ENCODE measurements at places on chromosomes 1 and 21.

DNA sequence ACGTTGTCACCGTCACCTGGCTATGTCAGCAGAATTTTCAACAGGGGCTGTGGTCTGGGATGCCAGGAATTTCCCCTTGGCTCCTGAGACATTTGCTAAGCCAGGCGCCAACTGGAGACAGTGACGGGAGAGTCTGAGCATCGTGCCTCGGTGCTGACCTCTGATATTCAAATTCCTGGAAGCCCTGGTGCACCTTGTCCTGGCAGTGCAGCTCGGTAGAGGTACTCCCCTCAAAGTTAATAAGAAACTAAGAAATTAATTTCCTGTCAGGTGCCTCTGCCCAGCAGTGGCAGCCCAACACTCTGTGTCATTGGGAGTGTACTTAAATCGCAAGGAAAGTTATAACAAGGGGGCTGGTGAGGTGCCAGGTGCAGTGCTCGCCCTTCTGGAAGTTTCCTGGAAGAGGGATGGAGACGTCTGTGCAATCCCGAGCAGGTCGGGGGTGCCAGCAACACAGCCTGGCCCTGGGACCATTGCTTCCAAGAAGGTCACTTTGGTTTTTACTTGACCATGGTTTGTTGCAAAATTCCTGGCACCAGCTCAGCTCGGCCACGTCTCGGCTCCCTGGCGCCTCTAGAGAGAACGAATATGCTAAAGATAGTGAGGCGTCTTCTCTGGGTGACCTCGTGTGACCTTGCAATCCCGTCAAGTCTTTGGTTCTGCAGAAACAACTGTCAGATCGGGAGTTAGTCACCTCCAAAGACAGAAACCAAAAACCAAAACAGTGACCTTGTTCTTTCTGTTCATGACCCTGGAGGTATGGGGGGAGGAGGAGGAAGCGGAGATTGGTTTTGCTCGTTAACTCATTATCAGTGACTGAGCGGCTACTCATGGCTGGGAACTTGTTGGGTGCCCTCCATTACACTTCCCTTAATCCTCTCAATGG is 149.5 kb upstream of the VAMP3 start:
- DNase-seq: no peak

DNA sequence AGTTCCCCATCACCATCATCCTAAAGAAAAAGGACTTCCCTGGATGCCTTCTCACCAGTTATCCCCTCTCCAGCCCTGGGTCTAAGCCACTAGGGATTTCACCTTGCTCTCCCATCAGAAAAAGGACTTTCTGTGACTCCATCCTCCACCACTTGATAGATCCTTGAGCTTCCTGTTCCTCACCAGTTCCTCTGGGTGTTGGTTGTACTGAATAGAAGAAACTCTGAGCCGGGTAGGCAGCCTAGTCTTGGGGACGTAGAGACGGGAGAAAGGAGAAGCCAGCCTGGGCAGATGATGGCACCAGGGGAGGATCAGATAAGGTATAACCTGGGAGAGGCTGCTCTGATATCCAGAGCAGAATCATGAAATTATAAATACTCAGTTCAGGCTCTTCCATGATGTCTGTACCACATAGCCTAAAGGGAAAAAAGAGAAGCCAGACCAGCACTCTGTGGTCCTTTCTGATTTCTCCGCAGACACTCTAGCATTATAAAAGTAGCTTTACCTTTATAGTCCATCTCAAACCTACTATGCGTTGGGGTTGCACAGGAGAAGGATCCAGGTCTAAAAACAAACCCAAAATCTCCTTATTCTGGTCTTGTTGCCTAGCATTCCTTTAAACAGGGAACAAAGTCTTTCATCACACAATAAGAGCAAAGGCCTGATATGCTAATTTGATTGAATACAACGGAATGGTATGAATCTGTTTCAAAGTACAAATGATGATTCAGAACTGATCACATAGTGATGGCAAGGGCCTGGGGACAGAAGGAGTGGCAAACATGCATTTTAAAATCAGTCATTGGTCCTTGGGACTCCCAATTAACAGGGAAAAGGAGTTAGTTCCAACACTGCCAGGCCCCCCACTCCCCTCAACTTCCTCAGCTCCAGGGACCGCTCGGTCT is 1.2 kb upstream of the CD34 start:
- no peak for DNase-seq

- DNase-seq: no peak
Measured at GRCh38 chr1:162412002-162412401, at the start of gene SH2D1B. Gene SH2D1B (minus strand): TSS chr1:162412136. CDS start chr1:162412016, 120 bp downstream.

DNA sequence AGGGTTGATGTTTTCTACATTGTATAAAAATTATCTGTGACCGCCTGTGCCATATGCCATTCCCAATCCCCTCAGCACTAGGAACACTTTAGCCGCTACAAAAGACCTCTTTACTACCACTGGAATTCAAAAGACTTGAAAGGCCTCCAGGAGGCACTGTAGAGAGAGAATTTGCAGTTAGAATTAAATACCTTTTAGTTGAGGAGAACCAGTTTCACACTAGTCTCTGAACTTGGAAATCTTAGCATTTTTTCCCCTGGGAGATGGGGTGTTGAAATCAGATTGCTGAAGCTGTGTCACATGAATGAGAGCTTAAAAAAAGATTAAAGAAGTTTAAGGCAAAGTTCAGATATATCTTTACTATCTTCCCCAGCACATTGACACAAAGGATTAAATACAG is 291.0 kb downstream of the ADGRL2 start:
- no peak for DNase-seq

DNA sequence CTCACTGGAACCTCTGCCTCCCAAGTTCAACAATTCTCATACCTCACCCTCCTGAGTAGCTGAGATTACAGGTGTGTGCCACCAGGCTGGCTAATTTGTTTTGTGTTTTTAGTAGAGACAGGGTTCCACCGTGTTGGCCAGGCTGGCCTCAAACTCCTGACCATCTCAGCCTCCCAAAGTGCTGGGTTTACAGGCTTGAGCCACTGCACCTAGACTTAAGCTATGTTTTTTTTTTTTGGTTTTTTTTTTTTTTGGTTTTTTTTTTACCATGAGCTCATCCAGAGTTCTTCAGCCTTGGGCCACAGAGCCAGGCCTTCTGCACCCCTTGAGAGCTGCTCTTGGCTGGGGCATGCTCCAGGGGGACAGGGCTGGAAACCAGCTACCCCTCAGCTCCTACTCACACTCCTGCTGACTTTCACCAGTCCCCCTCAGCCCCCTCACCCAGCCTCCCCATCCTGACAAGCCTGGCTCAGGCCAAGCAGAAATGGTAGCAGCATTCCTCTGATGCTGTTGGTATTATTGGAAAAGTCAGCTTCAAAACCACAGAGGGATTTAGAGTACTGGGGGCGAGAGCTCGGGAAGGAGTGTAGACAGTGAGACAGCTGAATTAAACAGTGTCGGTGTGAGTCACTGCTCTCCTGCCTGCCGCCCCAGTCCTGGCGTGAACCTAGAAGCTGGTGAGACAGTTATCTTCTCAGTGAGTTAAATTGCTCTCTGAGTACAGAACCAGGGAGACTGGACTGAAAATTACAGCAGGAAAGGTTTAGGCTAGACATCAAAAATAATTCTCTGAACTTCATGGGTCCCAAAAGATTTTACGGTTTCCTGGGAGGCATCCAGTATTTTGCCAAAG is 63.7 kb downstream of the NAV1 start:
- no peak for DNase-seq

DNA sequence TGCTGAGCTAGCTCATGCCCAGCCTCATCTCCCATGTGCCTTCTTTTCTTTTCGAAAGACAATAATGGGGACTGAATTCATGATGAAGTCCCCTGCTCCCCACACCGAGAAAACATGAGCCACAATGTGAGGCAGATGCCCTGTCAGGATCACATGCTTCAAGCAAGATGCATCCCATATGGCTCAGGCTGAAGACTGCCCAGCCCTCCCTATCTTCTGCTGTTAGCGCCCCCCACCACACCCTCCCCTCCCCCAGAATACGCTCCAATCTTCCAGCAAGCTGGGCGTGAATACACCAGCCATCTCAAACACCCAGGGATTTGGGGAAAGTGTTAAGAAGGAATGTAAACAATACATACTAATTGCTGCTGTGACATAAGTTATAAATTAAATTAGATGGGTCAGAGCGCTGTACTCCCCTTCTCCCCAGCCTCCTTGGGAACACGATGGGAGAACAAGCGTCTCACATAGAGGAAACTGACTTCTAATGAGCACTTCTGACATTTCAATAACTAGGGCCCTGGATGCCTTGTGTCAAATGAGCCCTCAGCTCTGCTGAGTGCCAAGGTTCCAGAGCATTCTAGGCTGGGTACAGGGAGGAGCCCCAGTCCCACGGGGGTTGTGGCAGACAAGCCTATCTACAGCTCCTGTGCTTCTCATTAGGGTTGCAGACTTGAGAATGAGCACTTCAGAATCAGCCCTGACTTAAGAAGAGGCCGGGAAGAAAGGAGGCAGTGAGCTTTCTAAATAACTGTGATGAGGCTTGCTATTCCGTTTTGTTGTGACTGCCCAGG is 55.6 kb downstream of the TNR start:
- no peak for DNase-seq

DNA sequence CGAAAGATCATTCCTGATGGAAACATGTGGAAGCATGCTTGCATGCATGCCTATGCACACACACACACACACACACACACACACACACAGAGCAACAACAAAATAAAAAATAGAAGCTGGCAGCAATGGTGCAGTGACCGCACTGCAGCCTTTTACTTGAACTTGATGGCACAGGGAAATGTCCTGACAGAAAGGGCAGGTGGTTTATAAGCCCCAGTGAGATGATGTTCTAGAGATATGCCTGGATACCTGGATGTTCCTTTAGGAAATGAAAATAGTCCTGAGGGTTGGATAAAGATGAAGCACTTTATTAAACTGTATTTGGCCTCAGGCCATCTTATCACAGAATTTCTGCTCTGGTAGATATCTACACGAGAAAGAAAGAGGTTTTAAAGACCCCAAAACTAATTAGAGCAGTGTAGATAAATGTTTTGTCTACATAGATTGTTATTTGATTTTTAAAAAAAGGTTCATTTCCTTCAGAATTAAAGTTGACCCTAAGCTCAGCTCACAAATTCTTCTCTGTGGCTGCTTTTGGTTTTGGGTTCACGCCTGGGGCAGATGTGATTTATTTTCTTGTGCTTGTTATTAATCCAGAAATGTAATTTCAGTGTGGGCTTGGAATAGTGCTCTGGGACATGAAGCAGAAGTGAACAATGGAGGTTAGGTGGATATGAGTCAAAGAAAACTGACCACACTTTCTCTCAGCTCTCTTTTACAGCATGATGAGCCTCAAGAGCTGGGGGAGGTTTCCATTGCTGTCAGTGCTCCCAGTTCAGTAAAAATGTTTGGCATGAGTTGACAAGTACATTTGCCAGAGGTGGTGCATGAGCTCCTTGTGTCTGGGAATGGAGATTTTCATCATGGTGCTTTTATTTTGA is 22.9 kb downstream of the ADAM30 start:
- DNase-seq: no peak
